ENCODE measurements at places on chromosomes 7 and 10.

GRCh38 chr10:1361411-1362105, 305.4 kb downstream of the WDR37 start:
- no peak for DNase-seq

GRCh38 chr7:13725591-13725990, 263.9 kb downstream of the ETV1 start:
- DNase-seq: no peak

DNA sequence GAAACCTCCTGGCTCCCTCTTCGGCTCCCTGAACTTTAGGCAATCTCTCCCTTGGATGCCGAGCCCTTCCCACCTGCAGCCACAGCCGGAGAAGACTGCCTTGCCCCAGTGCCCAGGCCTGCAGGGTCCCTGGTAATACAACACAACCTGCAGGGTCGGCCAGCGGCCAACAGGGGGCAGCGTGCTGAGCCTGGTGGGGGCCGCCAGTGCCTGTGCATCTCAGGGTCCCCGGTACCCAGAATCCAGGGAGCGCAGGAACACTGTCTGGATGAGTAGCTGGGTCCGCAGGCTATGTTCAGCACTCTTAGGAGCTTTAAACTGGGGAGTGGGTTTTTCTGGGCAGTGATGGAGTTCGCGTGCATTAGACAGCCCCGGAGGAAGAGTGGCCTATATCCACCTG, 17.5 kb upstream of the C10orf71 start:
- no peak for DNase-seq

GRCh38 chr7:27950123-27950522, 210.2 kb downstream of the TAX1BP1 start:
- DNase-seq: no peak

DNA sequence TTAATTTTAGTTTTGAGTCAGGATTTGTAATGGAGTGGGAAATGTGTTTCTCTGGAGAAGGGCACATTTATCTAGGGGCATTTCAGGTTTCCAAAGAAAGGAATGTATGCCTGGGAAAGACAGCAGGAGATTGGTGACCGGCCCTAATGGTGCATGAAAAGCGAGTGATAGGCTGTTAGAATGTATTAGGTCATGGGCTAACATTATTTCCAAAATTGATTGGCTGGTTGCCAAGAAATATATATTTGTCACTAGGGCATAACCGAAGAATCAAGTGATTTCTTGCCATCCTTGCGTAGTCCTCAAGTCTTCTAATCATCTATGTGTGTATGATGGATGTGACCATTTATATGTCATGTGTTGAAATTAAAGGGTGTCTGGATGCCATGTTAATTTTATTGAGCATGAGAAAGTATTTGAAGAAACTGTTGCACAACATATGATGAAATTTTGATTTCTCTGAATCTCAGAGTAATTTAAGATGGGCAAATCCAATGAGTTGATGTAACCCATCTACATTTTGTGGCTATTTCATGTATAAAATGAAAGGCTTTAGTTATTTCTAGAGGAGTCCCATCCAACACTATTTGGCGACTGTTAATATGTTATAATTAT, 248.4 kb downstream of the BMPER start:
- DNase-seq: no peak

- no peak for DNase-seq
Measured at GRCh38 chr7:37385787-37386186, 62.9 kb downstream of the ELMO1 start.

All from GM13976 (cell line).